Keratinocyte (primary cell): ENCODE measurements at places on chromosomes 2 and 18.

GRCh38 chr2:37782155-37782673, 110.8 kb upstream of the CDC42EP3 start:
- H3K27ac ChIP-seq = no peak overlapping the region
- no peaks in the 10 kb centered on the region for H3K36me3 ChIP-seq
- no peaks in the 10 kb centered on the region for H3K27me3 ChIP-seq
- H3K4me1 ChIP-seq = peaks cover 33% of the 10 kb centered on the region

DNA sequence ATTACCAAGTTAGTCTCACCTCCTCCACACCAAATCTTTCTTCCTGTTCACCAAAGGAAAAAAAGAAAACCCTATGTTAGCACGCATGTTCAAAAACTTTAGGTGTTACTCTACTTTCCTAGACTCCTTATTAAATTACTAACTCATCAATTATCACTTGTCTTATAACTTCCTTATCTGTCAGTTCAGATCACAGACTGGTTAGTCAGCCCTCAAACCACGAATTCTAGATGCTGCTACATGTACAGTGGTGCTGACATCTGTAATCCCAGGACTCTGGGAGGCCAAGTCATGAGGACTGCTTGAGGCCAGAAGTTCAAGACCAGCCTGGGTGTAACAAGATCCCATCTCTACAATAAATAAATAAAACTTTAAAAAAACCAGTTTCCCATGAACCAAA, 3.5 kb downstream of the YWHAQ start:
- no peaks in the 10 kb centered on the region for H3K27me3 ChIP-seq
- no peak overlapping the region for H3K27ac ChIP-seq
- H3K4me3 ChIP-seq = no peak overlapping the region
- no peak for DNase-seq
- H3K4me1 ChIP-seq = peaks cover 30% of the 10 kb centered on the region

DNA sequence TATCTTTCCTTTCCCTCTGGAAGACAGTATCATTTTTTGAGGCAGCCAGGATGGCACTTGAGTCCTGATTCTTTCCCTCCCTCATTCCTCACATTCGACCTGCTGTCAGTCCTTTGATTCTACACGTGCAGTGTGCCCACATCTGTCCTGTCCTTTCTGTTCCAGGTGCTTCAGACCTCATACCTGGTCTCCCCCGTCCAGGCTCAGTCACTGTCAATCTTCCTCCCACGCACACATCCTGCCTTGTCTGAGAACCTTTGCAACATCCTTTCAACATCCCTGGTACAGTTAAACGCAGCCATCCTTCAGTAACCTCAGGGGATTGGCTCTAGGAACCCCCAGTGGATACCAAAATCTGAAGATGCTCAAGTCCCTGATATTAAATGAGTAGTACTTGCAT, 10.1 kb downstream of the BCL2 start:
- no peak overlapping the region for H3K27ac ChIP-seq
- H3K4me3 ChIP-seq = no peak overlapping the region
- H3K27me3 ChIP-seq = no peaks in the 10 kb centered on the region
- H3K4me1 ChIP-seq = no peaks in the 10 kb centered on the region
- no peak for DNase-seq

DNA sequence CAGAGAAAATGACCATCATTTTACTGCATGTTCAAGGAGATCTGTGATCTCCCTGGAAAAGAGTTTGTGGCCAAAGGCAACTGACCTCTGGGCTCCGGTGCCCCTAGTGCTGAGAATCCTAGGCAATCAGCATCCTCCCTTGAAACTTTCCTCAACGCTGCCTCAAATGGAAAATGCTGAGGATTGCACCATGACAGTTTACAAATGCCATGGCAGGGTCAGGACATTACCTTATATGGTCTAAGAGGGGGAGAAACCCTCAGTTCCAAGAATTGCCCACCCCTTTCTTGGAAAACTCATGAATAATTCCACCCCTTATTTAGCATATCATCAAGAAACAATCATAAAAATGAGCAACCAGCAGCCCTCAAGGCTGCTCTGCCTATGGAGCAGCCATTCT, 48.3 kb downstream of the ALPK2 start:
- DNase-seq = no peak
- H3K4me3 ChIP-seq = no peak overlapping the region
- no peaks in the 10 kb centered on the region for H3K36me3 ChIP-seq
- no peaks in the 10 kb centered on the region for H3K27me3 ChIP-seq
- no peak overlapping the region for H3K27ac ChIP-seq

GRCh38 chr2:34401186-34401585, 802.1 kb upstream of the FAM98A start:
- H3K4me3 ChIP-seq = no peak overlapping the region
- DNase-seq = no peak
- H3K27me3 ChIP-seq = no peaks in the 10 kb centered on the region
- no peaks in the 10 kb centered on the region for H3K36me3 ChIP-seq

GRCh38 chr2:237257471-237257951, 156.5 kb downstream of the COL6A3 start:
- H3K27ac ChIP-seq = no peak overlapping the region
- H3K36me3 ChIP-seq = no peaks in the 10 kb centered on the region
- H3K4me1 ChIP-seq = peaks cover under 1% of the 10 kb centered on the region
- no peak overlapping the region for H3K4me3 ChIP-seq

DNA sequence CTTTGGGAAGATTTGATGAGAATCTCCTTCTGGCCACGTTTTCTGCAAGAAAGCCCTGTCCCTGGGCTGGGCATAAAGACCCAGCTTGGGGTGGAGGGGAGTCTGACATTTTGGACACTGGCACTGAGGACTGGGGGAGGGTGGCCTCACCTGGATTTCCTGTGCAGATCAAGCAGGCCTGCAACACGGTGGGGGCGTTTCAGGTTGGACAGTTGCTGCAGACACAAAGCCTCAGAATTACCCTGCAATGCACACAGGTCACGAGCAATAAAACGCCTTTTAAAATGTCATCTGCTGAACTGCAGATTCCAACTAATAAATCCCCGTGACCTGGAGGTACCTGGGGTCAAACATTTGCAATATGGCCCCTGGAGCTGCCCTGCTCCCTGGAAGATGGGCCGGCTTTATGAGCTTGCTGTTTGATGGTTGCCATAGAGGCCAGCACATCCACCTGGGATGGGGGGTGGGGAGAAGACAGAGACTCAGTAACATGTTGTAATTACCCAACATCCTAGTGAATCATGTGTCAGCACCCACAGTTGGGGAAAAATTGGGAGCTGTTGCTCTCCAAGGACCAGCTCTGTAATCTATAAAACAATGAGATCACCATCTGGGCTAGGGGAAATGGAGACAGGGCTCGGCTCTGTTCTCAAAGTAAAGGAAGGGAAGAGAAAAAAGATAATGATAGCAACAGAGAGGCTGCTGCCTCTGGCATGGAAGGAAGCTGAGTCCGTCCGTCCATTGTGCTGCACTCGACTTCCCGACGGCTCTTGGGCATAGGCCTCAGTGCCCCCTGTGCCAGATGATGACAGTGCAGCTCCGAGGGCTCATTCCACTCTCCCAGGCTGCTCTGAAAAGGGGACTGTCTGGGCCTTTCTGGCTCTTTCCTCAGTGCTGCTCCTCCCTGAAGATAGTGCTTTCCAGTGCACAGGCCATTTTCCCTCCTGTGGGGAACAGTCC, 340.3 kb downstream of the CYRIA start:
- H3K36me3 ChIP-seq = no peaks in the 10 kb centered on the region
- no peak for DNase-seq
- H3K27me3 ChIP-seq = no peaks in the 10 kb centered on the region
- no peaks in the 10 kb centered on the region for H3K4me1 ChIP-seq

GRCh38 chr2:219702796-219703545, 75.5 kb downstream of the SLC4A3 start:
- no peaks in the 10 kb centered on the region for H3K36me3 ChIP-seq
- no peak for DNase-seq
- H3K27ac ChIP-seq = peak overlapping the region; percentile 65

DNA sequence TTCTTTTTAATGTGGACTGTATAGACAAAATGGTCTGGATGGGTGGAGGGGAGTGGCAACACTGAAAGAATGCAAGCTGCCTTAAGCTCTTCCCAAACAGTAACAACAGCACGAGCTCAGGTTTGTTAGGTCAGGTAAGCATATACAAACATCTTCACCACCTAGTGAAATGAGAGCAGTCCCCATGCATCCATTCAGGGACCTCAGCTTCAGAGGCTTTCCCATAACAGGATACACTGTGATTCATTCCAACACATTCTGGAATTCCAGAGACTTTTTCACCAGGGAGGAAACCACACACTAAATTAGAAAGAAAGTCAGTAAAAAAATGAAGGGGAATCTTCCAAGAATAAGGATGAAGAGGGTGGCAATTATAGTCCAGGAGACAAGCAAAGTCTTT, 50.4 kb upstream of the BZW1 start:
- no peak overlapping the region for H3K27ac ChIP-seq
- DNase-seq = no peak
- no peaks in the 10 kb centered on the region for H3K27me3 ChIP-seq
- H3K4me1 ChIP-seq = peaks cover 61% of the 10 kb centered on the region
- no peaks in the 10 kb centered on the region for H3K36me3 ChIP-seq

- H3K27ac ChIP-seq = no peak overlapping the region
- no peaks in the 10 kb centered on the region for H3K27me3 ChIP-seq
- no peaks in the 10 kb centered on the region for H3K36me3 ChIP-seq
- no peak overlapping the region for H3K4me3 ChIP-seq
- peaks cover 4% of the 10 kb centered on the region for H3K4me1 ChIP-seq
These were observed 151.9 kb upstream of the RND3 start for GRCh38 chr2:150639383-150639782.

DNA sequence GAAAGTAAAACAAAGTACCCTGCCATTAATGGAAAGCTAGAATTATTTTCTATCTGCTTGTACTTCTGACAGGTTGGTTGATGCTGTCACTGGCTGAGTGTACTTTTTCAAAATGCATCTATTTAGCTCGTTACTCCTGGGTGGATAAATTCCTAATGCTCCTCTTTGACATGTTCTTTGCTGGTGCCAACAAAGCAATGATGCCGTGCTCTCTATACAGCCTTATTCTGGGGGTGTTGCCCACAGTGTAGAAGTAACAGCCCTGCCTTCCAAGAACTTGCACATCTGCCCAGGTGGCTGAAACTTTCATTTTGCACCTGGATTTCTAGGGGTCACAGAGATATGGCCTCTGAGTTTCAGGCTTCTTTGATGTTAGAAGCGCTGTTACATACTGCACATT, 132.4 kb downstream of the SLC4A3 start:
- no peak for DNase-seq
- H3K36me3 ChIP-seq = no peaks in the 10 kb centered on the region
- H3K4me3 ChIP-seq = no peak overlapping the region
- no peaks in the 10 kb centered on the region for H3K27me3 ChIP-seq

- peak; percentile 33 for DNase-seq
- H3K27me3 ChIP-seq = no peaks in the 10 kb centered on the region
- no peaks in the 10 kb centered on the region for H3K36me3 ChIP-seq
- H3K27ac ChIP-seq = peak overlapping the region; percentile 42
- H3K4me1 ChIP-seq = peaks cover 3% of the 10 kb centered on the region
These were observed 680 bp upstream of the FHOD3 start for GRCh38 chr18:36296650-36297416.

GRCh38 chr18:76410660-76411417, 84.2 kb downstream of the ZNF516 start:
- H3K27ac ChIP-seq = no peak overlapping the region
- no peak overlapping the region for H3K4me3 ChIP-seq
- H3K27me3 ChIP-seq = no peaks in the 10 kb centered on the region

GRCh38 chr18:46793565-46793964, 36.7 kb upstream of the ST8SIA5 start:
- no peak overlapping the region for H3K27ac ChIP-seq
- H3K36me3 ChIP-seq = no peaks in the 10 kb centered on the region
- H3K27me3 ChIP-seq = no peaks in the 10 kb centered on the region
- H3K4me1 ChIP-seq = no peaks in the 10 kb centered on the region
- no peak for DNase-seq
- no peak overlapping the region for H3K4me3 ChIP-seq

GRCh38 chr2:95158891-95159619, 593 bp downstream of the ZNF514 start:
- H3K27ac ChIP-seq = peak overlapping the region; percentile 11
- peaks cover 14% of the 10 kb centered on the region for H3K36me3 ChIP-seq
- H3K4me1 ChIP-seq = peaks cover 8% of the 10 kb centered on the region
- H3K4me3 ChIP-seq = peak overlapping the region; percentile 71
- no peak for DNase-seq
